Naive thymus-derived CD4-positive, alpha-beta T cell (primary cell): ENCODE measurements at places on chromosomes 13 and 19. TPM values are rescaled to one million over a fixed set of nuclear protein-coding genes. Genes with fewer than 3 reads are reported as not detected.

- H3K4me1 ChIP-seq: no peaks in the 10 kb centered on the region
- H3K27ac ChIP-seq: no peak overlapping the region
- no peak overlapping the region for H3K4me3 ChIP-seq
Measured at GRCh38 chr19:1680976-1681375, 28.6 kb upstream of the TCF3 start.

The PEPD gene
- 24.6 TPM for total RNA-seq

The PRKCG gene
- 1.6 TPM for total RNA-seq

DNA sequence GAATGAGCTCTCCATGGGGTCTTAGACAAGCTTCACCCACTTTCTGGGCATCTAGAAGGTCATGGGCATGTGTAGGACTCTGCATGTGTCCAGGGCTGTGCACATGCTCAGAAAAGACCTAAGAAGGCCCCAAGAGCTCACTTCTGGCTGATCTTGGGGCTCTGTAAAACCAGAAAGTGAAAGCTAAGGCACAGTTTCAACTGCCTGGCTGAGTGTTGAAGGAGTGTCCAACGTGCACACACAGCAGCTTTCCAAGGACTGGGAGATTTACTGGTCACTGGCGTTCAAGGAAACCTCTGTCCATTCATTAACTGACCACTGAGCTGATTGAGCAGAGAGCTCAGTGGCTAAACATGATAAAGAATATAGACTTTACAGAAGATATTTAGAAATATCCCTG lies 137.9 kb downstream of the KATNAL1 start:
- no peak overlapping the region for H3K4me3 ChIP-seq
- no peaks in the 10 kb centered on the region for H3K36me3 ChIP-seq

- peaks cover 39% of the 10 kb centered on the region for H3K4me1 ChIP-seq
- H3K36me3 ChIP-seq: peaks cover 29% of the 10 kb centered on the region
- H3K27me3 ChIP-seq: no peaks in the 10 kb centered on the region
- peak overlapping the region; percentile 64 for H3K27ac ChIP-seq
- no peak for DNase-seq
- peak overlapping the region; percentile 2 for H3K4me3 ChIP-seq
Measured at GRCh38 chr19:46350029-46350757, 3.3 kb downstream of the PPP5C start.

DNA sequence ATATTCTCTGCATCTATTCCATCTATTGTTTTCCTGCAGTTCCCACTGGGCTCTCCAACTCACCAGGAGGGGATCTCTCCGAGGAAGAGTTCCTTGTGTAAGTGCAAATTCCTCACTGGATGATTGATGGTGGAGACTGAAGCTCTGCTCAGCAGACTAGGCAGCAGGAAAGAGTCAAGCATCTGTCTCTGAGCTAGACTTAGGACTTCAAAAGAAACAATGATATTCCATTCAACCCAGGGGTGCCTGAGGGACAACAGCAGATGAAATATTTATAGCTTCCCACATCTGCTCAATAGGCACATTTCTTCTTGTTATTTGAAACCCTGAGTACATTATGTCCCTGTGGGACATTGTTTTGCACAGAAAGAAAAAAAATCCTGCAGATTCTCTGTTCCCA lies at the start of the genes OR7A5 and OR7C1:
OR7A5 (minus strand) TSS at position 175 of the 400 bp plus-strand sequence. CDS start 6,944 bp downstream, outside the sequence.
OR7C1 (minus strand) TSS at position 175 of the 400 bp plus-strand sequence. CDS start 35,049 bp downstream, outside the sequence.
- no peak for DNase-seq
- H3K4me3 ChIP-seq: no peak within 1 kb of the TSS
- H3K4me1 ChIP-seq: no peaks in the 10 kb centered on the region
- no peak within 1 kb of the TSS for H3K27ac ChIP-seq
- no peaks in the 10 kb centered on the region for H3K27me3 ChIP-seq
- H3K36me3 ChIP-seq: no peaks in the 10 kb centered on the region

GRCh38 chr13:113534236-113534860 lies 43.8 kb upstream of the DCUN1D2 start:
- no peaks in the 10 kb centered on the region for H3K27me3 ChIP-seq
- H3K36me3 ChIP-seq: no peaks in the 10 kb centered on the region
- H3K27ac ChIP-seq: no peak overlapping the region
- DNase-seq: no peak
- no peaks in the 10 kb centered on the region for H3K4me1 ChIP-seq
- no peak overlapping the region for H3K4me3 ChIP-seq

- no peaks in the 10 kb centered on the region for H3K4me1 ChIP-seq
- no peak for DNase-seq
- no peak overlapping the region for H3K4me3 ChIP-seq
- H3K27me3 ChIP-seq: peaks cover 2% of the 10 kb centered on the region
- no peak overlapping the region for H3K27ac ChIP-seq
Measured at GRCh38 chr19:51070334-51071094, 5.6 kb upstream of the KLK13 start.

GRCh38 chr19:280541-281009 lies 10.6 kb downstream of the PLPP2 start:
- H3K27ac ChIP-seq: no peak overlapping the region
- no peak for DNase-seq
- no peaks in the 10 kb centered on the region for H3K27me3 ChIP-seq
- no peaks in the 10 kb centered on the region for H3K4me1 ChIP-seq

- no peak overlapping the region for H3K27ac ChIP-seq
- no peak for DNase-seq
- no peak overlapping the region for H3K4me3 ChIP-seq
- no peaks in the 10 kb centered on the region for H3K36me3 ChIP-seq
Measured at GRCh38 chr13:29435125-29435911, 160.2 kb downstream of the SLC7A1 start.

The ZNF112 gene
- not detected for total RNA-seq

DNA sequence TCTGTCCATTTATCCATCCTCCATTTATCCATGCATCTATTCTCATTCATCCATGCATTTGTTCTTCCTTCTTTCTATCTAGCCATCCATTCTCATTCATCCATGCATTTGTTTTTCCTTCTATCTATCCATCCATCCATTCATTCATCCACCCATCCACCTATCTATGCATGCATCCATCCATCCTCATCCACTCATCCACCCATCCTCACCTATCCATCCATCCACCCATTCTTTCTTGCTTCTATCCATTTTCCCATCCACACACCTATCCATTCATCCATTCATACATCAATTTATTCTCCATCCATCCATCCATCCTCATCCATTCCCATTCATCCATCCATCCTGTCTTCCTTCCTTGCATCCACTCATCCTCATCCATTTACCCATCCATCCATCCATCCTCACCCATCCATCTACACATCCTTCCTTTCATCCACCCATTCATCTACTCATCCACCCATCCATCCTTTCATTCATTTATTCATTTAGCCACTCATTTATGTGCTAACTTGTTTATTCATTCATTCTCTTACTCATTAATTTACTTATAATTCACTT lies 20.3 kb downstream of the ACTL9 start:
- no peak overlapping the region for H3K4me3 ChIP-seq
- H3K27ac ChIP-seq: no peak overlapping the region
- no peaks in the 10 kb centered on the region for H3K4me1 ChIP-seq
- H3K27me3 ChIP-seq: no peaks in the 10 kb centered on the region

DNA sequence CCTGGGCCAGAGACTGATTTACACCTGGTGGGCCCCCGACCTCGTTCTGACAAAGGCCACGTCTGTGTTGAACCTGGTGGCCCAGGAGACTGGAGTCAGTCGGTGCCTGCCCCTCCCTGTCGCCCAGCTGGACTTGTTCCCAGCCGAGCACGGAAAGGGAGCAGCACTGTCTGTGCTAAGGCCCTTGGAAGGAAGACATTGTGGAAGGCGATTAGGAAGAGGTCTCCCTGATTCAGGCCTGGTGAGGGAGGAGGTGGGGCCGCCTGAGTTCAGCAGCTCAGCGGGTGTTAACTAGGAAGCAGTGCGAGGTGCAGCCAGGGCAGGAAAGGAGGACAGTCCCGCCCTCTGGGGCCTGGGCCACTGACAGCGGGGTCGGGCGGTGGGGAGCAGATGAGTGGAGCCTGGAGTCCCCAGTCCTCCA lies 64.7 kb downstream of the GPR12 start:
- no peak overlapping the region for H3K4me3 ChIP-seq
- H3K36me3 ChIP-seq: no peaks in the 10 kb centered on the region
- H3K27me3 ChIP-seq: no peaks in the 10 kb centered on the region

- H3K27me3 ChIP-seq: no peaks in the 10 kb centered on the region
- H3K36me3 ChIP-seq: no peaks in the 10 kb centered on the region
- H3K4me1 ChIP-seq: no peaks in the 10 kb centered on the region
- no peak overlapping the region for H3K27ac ChIP-seq
Measured at GRCh38 chr13:91241221-91241933, 106.1 kb upstream of the MIR17HG start.

The PLPPR3 gene
- not detected in 2 replicates for total RNA-seq

- DNase-seq: peak; percentile 28
- no peaks in the 10 kb centered on the region for H3K27me3 ChIP-seq
- peak overlapping the region; percentile 58 for H3K4me3 ChIP-seq
Measured at GRCh38 chr19:41226053-41226873, 7.2 kb downstream of the AXL start.

The ZNF880 gene
- 32.9 TPM for total RNA-seq

DNA sequence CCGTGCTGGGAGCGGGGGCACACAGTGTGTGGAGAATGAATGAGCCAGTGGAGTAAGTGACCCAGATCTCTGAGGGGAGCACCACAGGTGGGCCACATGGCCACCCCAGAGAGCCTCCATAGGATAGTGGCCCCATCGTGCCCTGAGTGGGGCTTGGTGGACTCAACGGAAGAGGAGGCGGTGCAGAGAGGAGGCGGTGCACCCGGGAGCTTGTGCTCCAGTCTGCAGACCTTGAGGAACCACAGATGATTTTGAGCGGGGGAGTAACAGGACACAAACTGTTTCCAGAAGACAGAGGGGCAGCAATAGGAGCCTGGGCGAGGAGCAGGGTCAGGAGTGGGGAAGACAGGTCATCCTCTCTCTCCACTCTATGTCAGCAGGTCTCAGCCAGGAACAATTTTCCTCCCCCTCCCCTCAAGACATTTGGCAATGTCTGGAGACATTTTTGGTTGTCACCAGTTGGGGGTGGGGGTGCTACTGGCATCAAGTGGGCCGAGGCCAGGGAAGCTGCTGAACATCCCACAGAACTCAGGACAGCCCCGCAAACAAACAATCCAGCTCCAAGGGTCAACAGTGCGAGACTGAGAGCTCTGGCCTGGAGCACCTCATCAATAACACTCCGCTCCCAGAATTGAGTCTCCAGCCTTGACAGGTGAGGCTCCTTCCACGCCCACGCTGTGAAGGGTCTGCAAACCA lies 182.2 kb downstream of the USP12 start:
- no peak overlapping the region for H3K4me3 ChIP-seq
- H3K27ac ChIP-seq: no peak overlapping the region
- no peaks in the 10 kb centered on the region for H3K4me1 ChIP-seq

The F7 gene
- not detected for total RNA-seq

GRCh38 chr19:6394831-6395230 lies 1.9 kb upstream of the GTF2F1 start:
- no peak overlapping the region for H3K4me3 ChIP-seq
- H3K36me3 ChIP-seq: peaks cover 21% of the 10 kb centered on the region
- no peaks in the 10 kb centered on the region for H3K27me3 ChIP-seq
- peaks cover 12% of the 10 kb centered on the region for H3K4me1 ChIP-seq
- no peak overlapping the region for H3K27ac ChIP-seq
